Daoy (cell line): ENCODE measurements at places on chromosomes 5 and 9. TPM values are rescaled to one million over a fixed set of nuclear protein-coding genes. Genes with fewer than 3 reads are reported as not detected.

GRCh38 chr9:89277454-89277853, 33.5 kb upstream of the CKS2 start:
- DNase-seq: peak; percentile 40

DNA sequence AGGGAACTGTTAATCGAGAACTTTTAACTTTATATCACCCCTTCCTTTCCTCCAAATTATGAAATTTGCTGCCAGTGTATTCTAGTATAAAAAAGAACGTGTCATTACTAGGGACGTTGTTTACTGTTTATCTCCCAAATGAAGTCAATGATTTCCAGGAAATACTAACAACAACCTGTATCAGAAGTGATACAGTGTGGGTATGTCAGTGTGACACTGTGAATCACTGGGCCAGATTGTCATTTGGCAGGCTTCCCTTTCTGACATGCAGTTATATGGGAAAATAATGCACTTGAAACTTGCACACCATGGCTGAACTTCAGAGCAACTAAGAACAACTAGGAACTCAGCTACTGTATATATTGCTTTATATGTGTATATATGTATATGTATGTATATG, 12.6 kb downstream of the ZNF462 start:
- DNase-seq: no peak

DNA sequence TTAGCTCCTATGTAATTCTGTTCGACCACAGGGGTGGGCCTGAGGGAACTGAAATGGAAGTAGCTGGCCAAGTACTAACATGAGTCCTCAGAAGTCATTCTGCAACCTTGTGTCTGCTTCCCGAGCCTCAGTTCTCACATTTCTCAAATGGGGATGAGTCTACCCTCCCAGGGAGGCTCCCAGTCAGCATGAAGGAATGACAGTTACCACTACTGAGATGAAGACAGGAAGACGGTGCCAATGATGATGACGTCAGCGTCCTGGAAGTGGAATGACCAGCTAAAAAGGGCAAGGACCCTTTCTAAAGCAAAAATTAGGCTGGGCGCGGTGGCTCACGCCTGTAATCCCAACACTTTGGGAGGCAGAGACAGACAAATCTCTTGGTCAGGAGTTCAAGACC, 6.8 kb downstream of the PIP5KL1 start:
- peak; percentile 96 for DNase-seq

GRCh38 chr9:94534901-94535300, 20.0 kb upstream of the PCAT7 start:
- no peak for DNase-seq

DNA sequence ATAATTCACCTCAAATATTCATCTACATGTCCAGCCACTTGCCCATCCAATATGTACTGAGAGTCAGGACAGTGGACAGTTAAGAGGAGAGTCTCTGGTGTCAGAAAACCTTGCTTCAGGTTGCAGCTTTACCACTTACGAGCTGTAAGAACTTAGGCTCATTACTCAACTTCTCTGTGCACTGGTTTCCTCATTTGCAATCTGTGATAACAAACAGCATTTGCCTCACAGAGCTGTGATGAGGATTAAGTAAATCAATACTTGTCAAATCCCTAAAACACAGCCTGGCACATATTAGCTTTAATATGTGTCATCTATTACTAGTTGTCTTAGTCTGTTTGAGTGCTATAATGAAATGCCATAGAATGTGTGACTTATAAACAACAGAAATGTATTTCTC, 8.6 kb downstream of the GOLGA1 start:
- DNase-seq: no peak

Gene DDX4
- total RNA-seq: not detected in 2 replicates

DNA sequence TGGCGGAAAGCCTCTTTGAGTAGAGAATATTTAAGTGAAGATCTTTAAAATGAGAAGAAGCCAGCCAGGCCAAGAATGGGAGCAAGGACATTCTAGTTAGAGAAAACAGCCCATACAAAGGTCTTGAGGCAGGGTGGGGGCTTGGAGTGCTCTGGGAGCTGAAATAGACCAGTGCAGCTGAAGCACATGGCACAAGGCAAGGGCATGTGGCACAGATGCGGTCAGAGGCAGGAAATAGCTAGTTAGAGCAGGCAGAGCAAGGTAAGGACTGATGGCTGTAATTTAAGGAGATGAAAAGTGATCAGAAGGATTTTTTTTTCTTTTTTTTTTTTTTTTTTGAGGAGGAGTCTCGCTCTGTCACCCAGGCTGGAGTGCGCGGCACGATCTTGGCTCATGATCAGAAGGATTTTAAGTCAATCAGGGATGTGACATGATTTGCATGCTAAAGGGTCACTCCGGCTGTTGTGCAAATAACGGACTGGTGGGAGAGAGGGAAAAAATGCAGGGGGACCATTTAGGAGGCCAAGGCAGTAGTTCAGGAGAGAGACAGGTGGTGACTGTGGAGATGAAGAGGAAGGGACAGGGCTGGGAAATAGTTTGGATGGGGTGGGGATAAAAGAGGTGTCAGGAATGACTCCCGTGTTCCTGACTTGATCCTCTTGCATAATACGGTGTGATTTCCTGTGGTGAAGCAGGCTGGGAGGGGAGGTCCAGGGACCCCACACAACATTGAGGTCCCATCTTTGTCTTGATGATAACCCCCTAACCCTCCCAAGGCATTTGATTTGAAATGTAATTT, 207.6 kb downstream of the HSPA4 start:
- no peak for DNase-seq

DNA sequence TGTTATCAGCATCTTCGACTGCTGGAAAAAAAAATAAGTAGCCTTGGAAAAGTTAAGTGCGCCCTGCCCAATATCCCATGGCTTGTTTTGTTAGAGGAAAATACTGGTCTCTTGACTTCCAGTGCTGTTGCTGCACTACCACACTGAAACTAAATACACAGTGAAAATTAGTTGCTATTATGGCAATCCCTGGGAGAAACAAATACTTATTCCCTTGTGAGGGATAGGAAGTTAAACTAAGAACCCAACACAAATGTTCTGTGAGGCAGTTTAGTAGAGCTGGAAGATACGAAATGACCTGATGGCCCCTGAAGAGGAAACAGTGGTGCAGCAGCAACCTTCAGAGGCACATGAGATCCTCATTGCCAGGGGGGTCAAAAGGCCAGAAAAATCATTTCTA, 164.0 kb downstream of the ARL15 start:
- DNase-seq: no peak

Gene ERMP1
- total RNA-seq: 11.7 and 13.3 TPM in 2 replicates

DNA sequence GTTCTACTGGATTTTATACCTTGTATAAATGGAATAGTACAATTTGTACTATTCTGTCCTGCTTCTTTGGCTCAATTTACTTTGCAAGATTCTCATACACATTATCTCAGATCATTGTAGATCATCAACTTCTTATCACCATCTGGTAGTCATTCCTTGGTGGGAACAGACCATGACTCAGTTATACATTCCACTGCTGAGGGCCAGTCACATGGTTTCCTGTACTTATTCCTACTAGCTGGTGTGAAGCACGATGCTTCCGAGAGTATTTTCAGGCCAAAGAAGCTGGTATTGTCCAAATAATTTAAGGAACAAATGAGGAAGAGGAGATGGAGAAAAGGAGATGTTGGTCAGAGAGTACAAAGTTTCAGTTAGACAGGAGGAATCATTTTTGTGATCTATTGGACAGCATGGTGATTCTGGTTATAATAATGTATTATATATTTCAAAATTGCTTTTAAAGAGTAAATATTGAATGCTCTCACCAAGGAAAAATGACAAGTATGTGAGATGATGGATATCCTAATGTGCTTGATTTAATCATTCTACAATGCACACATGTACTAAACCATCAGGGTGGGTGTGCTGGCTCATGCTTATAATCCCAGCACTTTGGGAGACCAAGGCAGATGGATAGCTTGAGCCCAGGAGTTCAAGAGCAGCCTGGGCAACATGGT, 124.1 kb downstream of the SYK start:
- DNase-seq: peak; percentile 63

GRCh38 chr5:31768784-31769183, 129.9 kb downstream of the PDZD2 start:
- DNase-seq: no peak

DNA sequence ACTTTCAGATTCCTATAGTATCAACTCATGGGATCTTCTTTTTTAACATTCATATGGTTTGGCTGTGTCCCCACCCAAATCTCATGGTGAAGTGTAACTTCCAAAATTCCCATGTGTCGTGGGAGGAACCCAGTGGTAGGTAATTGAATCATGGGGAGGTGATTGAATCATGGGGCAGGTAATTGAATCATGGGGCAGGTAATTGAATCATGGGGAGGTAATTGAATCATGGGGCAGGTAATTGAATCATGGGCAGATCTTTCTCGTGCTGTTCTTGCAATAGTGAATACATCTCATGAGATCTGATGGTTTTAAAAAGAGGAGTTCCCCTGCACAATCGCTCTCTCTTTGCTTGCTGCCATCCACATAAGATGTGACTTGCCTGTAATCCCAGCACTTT, 21.8 kb upstream of the AGGF1 start:
- no peak for DNase-seq

GRCh38 chr5:23631302-23632045, 124.1 kb downstream of the PRDM9 start:
- DNase-seq: no peak

Gene ARL14EPL
- total RNA-seq: 1.3 TPM in 1 of 2 replicates, not detected in the other

GRCh38 chr5:88033191-88033590, 235.5 kb downstream of the TMEM161B start:
- DNase-seq: no peak

DNA sequence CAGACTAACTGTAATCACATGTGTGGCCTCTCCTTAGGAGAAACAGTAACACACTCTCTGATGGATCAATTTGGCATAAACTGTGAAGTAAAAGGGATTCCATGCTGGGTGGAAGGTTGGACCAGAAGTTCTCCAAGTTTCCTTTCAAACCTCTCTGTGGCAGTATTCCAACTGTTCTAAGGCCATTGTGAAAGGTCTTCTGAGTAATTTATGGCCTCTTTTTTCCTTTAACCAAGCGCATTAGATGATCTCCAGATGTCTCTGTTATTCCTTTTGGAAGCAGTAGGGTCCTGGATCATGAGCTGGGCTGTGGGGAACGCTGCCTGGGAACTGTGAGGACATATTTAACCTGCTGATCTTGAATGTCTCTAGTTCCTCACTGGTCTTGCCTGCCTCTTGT, 80.6 kb upstream of the IL6ST start:
- DNase-seq: no peak

Gene FREM1
- not detected in 2 replicates for total RNA-seq
